ENCODE measurements at places on chromosomes 4 and X. TPM values are rescaled to one million over a fixed set of nuclear protein-coding genes. Genes with fewer than 3 reads are reported as not detected.

The SERPINA7 gene
- total RNA-seq = not detected

The XAGE1A gene
- 36.0 TPM for total RNA-seq

The TXK gene
- 0.07 TPM for total RNA-seq

The MAGEB10 gene
- not detected for total RNA-seq

The BGN gene
- total RNA-seq = not detected

The CXorf65 gene
- not detected for total RNA-seq

The TAF7L gene
- total RNA-seq = 0.16 TPM

The FRMD7 gene
- total RNA-seq = not detected

The SPANXA2 gene
- total RNA-seq = not detected

The AIFM1 gene
- 71.6 TPM for total RNA-seq

The CLNK gene
- total RNA-seq = not detected

The SLC9B2 gene
- total RNA-seq = 7.5 TPM

The NFKB1 gene
- 22.6 TPM for total RNA-seq

The RPS6KA6 gene
- total RNA-seq = 5.7 TPM

The PF4V1 gene
- not detected for total RNA-seq

The NAA11 gene
- not detected for total RNA-seq

The HERC5 gene
- 4.5 TPM for total RNA-seq

The ZNF182 gene
- 3.7 TPM for total RNA-seq

The SPACA5B gene
- total RNA-seq = not detected

The NOP14 gene
- 26.3 TPM for total RNA-seq

The FAM236B gene
- not detected for total RNA-seq

The P2RY4 gene
- not detected for total RNA-seq

The MGARP gene
- 0.83 TPM for total RNA-seq

The ATP1B4 gene
- total RNA-seq = not detected

The LRRC66 gene
- 0.18 TPM for total RNA-seq

The CPZ gene
- total RNA-seq = 0.21 TPM

The TLR10 gene
- 0.03 TPM for total RNA-seq

The FGF13 gene
- total RNA-seq = not detected

The DOK7 gene
- 0.95 TPM for total RNA-seq

The TMEM144 gene
- total RNA-seq = 4.7 TPM

The TMEM31 gene
- not detected for total RNA-seq

The FAM9B gene
- total RNA-seq = not detected

The CXCL10 gene
- 0.08 TPM for total RNA-seq

The ERCC6L gene
- total RNA-seq = 12.4 TPM

The ADD1 gene
- total RNA-seq = 68.0 TPM

The HSFX1 gene
- 0.49 TPM for total RNA-seq

The ZDHHC15 gene
- total RNA-seq = not detected

The MAGIX gene
- 1.7 TPM for total RNA-seq

The RTL9 gene
- 0.05 TPM for total RNA-seq

The KCNIP4 gene
- not detected for total RNA-seq

The ZNF732 gene
- not detected for total RNA-seq

The NSG1 gene
- total RNA-seq = 2.2 TPM

The NDNF gene
- not detected for total RNA-seq

The DRD5 gene
- not detected for total RNA-seq

The RASSF6 gene
- 0.98 TPM for total RNA-seq

The KIT gene
- not detected for total RNA-seq

The TEX13C gene
- total RNA-seq = not detected

The RBMXL3 gene
- not detected for total RNA-seq

All from A549 treated with CORT108297 at 1 μM for 4 hours (cell line).